NCI-H1694 (cell line): ENCODE measurements at places on chromosomes 3 and 15.

DNA sequence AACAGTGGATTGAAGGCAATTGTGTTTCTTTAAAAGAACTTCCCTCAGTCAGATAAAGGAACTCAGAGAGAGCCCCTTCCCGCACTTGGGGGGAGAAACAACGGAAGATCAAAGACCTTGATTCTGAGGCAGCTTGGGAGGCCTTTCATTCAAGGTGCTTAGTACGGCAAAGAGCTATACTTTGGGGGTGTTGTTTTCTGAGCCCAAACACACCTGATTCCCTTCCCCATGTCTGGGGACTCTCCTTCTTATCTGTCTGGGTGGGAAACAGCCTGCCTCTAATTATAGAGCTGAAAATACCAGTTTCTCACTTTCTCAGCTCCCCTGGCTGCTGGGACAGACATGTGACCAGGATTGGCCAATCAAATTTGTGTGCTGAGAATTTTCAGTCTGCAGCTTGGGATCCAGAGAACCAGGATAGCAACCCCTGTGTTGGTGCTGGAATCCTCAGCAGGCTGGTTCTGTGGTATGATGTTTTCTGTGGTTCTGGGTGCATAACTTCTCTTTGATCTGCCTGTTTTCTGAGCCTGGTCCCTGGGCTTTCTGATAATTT, 19.4 kb upstream of the IQCF6 start:
- no peak for DNase-seq

- DNase-seq, result no peak
Observed at GRCh38 chr15:52240166-52240565, 49.0 kb upstream of the GNB5 start.

DNA sequence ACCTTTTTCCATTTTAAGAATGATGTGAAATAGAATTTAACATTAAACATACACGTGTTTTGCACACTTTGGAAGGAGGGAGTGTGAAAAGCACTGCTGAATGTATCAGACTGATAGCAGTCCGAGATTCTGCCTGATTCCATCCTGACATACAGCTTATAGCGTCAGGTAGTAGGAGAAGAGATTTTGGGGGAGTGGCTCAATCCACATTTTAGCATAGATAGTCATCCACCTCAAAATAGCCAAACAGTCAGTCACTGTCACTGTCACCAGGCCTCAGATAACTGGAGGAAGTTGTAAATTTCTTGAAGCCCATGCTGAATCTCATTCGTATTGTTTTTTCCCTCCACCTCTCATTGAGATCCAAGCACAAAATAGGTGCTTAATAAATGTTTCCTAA, 35.4 kb upstream of the ARHGEF26 start:
- DNase-seq, result no peak

GRCh38 chr3:42501321-42501680, 1.1 kb upstream of the VIPR1 start:
- no peak for DNase-seq

- no peak for DNase-seq
Observed at GRCh38 chr3:131535596-131535995, 32.8 kb upstream of the MRPL3 start.

GRCh38 chr3:100796556-100796955, 87.3 kb downstream of the TFG start:
- no peak for DNase-seq

GRCh38 chr3:38987456-38987855, 64.3 kb downstream of the SCN11A start:
- no peak for DNase-seq

GRCh38 chr15:57135800-57136199, 217.4 kb downstream of the TCF12 start:
- no peak for DNase-seq

GRCh38 chr15:54567408-54568035, 589.3 kb downstream of the UNC13C start:
- no peak for DNase-seq

DNA sequence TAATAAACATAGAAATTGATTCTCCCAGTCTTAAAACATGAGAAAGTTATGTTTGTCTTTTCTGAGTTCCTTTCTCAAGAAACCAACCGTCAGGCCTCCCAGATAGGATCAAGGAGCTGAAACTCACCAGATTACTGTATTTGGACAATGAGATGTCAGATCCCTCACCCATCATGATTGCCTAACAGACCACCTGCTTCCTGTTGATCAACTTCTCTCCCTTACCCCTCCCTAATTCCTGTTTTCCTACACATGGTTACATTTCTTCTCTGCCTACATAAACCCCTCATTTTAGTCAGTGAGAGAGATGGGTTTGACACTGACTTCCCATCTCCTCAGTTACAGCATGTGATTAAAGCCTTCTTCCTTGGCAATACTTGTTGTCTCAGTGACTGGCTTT, 917.5 kb downstream of the FHIT start:
- no peak for DNase-seq

DNA sequence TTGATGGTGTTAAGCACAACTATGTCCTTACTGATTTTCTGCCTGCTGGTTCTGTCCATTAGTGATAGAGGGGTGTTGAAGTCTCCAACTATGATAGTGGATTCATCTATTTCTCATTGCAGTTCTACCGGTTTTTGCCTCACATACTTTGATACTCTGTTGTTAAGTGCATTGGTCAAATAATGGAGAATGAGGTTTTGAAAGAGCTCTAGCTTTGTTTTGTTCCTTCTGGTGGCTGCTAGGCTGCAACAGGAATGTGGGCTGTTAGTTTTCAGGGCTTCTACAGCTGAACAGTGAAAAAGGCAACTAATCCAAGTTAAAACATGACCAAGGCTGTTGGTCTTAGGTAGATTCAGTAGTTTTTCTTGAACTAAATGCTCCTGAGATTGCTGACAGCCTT, 62.6 kb downstream of the BTD start:
- DNase-seq, result no peak

DNA sequence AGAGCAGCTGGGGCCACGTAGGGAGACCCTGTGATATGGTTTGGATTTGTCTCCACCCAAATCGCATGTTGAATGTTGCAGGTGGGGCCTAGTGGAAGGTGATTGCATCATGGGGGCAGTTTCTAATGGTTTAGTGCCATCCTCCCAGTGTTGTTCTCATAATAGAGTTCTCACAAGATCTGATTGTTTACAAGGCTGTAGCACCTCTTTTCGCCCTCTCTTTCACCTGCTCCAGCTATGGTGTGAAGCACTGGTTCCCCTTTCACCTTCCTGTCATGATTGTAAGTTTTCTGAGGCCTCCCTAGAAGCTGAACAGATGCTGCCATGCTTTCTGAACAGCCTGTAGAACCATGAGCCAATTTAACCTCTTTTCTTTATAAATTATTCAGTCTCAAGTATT, 198.9 kb upstream of the CBLB start:
- DNase-seq, result no peak

DNA sequence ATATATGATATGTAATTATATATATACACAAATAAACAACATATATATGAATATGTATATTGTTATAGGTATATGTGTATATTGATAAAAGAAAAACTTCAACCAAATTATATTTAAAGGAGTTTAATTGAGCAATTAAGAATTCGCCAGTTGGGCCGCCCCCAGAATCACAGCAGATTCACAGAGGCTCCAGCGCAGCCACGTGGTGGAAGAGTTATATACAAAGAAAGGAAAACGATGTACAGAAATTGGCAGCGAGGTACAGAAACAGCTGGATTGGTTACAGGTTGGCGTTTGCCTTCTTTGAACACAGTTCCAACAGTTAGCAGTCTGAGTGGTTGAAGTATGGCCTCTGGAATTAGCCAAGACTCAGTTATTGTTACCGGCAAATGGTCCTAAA, 137.3 kb upstream of the SLC24A5 start:
- DNase-seq, result no peak

- DNase-seq, result no peak
Observed at GRCh38 chr3:46146548-46146947, 61.6 kb downstream of the CCR1 start.

DNA sequence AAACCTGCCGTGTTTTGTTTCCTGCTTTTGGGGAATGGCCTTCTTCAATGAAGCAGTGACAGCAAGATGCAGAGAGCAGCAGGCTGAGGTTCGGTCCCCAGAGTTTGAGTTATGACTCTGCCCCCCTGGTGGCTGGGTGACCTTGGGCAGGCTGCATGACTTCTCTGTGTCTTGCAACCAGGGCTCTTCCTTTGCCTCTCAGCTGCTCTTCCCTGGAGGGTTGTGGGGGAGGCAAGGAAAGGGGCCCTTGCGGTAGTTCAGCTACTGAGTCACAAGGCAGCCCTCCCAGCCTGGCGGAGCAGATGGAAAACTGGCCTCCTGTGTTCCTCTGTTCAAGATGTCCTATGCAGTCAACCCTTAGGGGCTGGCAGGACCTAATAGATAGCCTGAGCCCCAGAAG, 17.1 kb downstream of the CTXND1 start:
- DNase-seq, result no peak

- DNase-seq, result no peak
Observed at GRCh38 chr3:4358273-4358672, 55.1 kb downstream of the SETMAR start.

DNA sequence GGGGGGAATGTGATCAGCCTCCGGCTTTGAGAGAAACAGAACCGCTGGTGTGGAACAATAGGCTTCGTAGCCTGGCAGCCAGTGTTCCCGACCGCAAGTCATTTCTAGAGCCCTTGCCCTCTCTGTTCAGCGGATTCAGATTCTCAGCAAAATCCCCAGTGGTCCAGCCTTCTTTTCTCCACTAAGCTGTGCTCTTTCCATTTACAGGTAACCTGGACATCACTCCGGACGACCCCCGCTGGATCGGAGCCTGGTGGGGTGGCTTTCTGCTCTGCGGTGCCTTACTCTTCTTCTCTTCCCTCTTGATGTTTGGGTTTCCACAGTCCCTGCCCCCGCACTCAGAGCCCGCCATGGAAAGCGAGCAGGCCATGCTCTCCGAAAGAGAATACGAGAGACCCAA, 250.6 kb downstream of the SLCO3A1 start:
- no peak for DNase-seq

DNA sequence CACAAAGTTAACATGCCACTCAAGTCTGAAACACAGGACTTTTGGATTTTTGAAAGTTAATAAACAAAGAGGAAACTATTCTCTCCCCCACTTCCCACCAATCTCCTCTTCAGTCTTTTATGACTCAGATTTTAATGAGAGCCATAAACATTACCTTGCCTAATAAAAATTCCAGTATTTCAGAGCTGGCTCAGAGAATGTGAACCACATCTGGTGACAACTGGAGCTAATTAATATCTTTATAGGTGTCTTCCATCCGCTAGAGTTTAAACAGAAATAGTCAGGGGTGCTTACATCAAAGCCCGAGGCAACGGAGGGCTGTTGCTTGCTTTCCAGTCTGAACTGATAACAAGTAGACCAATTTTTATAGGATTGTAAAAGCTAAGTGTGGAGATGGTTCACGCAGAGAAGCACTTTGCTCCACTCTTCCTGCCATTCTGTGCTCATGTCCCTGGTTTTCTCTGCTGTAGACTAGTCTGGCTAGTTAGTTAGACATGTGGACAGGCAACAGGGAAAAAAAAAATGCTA, 363.6 kb downstream of the NR2F2 start:
- no peak for DNase-seq
